B cell (primary cell): ENCODE measurements at places on chromosomes 1 and 21. TPM values are rescaled to one million over a fixed set of nuclear protein-coding genes. Genes with fewer than 3 reads are reported as not detected.

GRCh38 chr1:54834007-54834541 is 33.0 kb upstream of the TTC22 start:
- no peak for DNase-seq

Gene RBP7
- total RNA-seq, result not detected in 2 replicates

DNA sequence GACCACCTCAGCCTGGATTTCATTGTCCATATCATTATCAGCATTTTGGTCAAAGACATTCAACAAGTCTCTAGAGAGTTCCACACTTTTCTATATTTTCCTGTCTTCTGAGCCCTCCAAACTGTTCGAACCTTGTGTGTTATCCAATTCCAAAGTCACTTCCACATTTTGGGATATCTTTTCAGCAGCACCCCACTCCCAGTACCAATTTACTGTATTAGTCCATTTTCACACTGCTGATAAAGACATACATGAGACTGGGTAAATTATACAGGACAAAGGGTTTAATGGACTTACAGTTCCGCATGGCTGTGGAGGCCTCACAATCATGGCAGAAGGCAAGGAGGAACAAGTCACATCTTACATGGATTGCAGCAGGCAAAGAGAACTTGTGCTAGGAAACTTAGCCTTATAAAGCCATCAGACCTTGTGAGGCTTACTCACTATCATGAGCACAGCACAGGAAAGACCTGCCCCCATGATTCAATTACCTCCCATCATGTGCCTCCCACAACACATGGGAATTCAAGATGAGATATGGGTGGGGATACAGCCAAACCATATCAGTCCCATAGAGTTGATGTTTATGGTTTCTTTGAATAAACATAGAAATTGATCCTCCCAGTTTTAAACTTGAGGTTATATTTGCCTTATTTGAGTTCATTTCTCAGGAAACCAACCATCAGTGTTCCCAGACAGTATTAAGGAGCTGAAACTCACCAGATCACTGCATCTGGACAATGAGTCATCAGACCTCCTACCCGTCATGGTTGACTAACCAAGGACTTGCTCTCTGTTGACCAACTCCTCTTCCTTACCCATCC is 322.7 kb upstream of the DUSP10 start:
- no peak for DNase-seq

Gene ADAMTS4
- total RNA-seq, result 0.05 TPM in 1 of 2 replicates, not detected in the other

Gene CAMK1G
- total RNA-seq, result not detected in 2 replicates

GRCh38 chr1:16146279-16147155 is 9.4 kb downstream of the EPHA2 start:
- DNase-seq, result no peak

GRCh38 chr1:217897100-217897499 is 266.0 kb downstream of the SPATA17 start:
- DNase-seq, result no peak

GRCh38 chr1:222654849-222655248 is 37.0 kb downstream of the MIA3 start:
- DNase-seq, result peak; percentile 88

DNA sequence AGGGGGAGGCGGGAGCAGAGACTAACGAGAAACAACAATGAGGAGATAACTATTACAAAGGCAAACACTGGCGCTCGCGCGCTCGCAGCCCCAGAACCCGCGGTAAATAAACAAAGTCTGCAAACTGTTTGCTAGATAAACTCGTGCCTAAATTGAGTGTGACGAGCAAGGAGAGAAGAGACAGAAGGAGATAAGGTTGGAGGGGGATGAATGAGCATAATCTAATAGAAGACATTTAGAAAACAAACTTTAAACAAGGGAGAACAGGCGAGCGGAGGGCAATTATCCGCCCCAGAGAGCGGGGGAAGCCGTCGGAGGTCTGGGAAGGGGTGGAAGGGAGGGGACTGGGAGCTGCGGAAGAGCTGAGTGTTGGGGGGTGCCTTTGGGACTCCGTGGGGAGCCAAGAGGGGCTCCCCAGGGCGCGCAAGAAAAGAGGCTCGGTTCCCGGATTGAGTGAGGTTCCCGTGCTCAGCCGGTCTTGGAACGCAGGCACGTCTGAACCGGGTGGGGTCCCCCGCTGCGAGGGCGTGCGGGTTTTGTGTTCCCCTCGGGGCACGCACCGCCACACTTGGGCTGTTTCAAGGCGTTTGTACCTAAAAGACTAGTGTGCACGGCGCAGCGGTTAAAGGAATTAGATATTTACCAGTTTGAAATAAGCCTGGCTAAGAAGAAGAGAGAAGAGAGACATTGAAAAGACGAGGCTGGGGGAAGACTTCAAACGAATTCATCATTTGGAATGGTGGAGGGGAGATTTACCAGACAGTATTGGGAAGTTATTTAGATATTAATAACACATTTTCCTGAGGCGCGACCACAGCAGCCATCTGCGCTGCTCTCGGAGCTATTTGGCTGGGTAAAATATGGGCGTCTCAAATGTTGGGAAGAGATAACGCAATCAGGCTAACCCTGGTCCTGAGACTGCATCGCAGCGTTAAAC is 10.6 kb downstream of the PAX7 start:
- no peak for DNase-seq

GRCh38 chr1:185068341-185068740 is 23.0 kb downstream of the RNF2 start:
- no peak for DNase-seq

- no peak for DNase-seq
Measured at GRCh38 chr1:47842228-47842919, 154.8 kb downstream of the TRABD2B start.

DNA sequence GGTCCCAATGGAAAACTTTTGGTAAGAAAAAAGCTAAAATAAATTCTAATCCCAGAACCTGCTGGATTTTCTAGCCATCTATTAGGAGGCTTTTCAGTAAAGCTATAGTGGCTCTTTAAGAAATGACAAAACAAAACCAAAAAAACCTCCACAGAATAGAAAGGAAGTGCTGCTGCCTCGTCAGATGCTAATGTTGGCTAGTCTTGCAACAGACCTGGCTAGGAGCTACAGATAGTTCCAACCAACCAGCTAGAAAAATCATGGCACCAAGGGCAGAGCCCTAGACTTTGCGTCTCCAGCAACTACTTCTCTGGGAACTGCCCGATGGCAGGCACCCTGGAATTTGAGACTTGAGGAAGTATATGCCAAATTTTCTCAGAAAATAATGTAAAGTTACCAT is 7.6 kb downstream of the CD101 start:
- DNase-seq, result no peak

DNA sequence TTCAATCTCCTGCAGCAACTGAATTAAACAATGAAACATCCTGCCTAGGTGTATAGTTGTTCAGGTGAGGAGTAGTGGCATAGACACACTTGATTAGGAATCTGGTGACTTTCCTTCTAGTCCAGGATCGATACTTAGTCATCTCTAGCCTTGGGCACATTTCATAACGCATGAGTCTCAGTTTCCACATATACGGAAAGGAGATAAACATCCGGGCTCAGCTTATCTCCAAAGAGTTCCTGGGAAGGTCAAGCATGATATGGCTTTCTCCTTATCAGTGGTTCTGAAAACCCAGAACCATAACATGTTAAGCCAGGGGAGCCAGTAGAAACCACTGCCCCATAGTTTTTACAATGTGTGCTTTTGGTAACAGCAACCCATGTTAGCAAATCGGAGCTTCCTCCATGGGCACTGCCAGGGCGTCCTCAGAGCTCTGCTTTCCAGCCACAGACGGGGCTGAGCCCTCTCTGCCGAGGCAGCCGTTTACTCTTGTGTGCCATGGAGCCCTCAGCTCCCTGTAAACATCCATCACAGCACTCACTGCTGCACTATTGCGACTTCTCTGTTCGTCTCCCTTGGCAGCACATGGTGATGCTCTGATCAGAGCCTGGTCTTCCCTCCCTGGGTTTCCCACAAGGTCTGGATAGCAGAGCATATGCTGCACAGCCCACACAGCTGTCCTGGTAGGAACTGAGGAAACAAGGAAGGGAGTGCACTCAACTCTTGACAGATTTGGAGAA is 34.6 kb downstream of the RUNX1 start:
- no peak for DNase-seq

Gene AMPD1
- not detected in 2 replicates for total RNA-seq

- no peak for DNase-seq
Measured at GRCh38 chr21:26227130-26227529, 56.6 kb upstream of the APP start.

DNA sequence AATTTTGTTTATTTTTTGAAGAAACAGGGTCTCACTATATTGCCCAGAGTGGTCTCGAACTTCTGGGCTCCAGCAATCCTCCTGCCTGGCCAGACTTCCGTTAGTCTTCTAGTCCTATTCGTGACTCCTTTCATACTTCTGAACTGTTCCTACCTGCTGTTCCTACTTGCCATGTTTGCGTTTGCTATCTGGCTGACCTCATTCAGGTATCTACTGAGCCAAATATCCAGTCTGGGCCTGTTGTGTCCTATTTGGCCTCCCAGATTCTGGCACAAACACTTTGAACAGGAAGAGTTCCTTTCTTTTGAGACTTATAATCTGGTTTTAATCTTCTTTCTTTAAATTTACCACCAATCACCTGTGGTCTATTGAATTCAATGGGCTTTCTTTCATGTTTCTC is 6.9 kb upstream of the NR1I3 start:
- DNase-seq, result no peak

DNA sequence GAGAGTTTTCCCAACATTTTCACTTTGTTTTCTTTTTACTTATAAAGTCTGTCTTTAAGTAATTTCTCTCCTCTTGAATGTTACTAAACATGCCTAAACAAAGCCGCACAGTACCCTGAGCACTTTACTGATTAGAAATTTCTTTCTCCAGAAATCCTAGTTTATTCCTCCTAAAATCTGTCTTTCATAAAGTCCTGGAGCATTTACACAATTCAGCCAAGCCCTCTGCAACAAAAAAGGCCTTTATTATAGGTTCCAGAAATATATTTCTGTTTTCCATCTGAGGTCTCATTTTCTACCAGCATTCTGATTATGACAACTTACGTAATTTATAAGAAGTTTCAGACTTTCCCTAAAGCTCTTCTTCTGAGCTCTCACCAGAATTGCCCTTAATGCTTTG is 549.5 kb upstream of the OLFM3 start:
- DNase-seq, result no peak

- no peak for DNase-seq
Measured at GRCh38 chr1:25118546-25118945, 113.8 kb downstream of the SYF2 start.

Gene CNTN2
- total RNA-seq, result not detected in 2 replicates

GRCh38 chr21:44516828-44517174 is 23.2 kb downstream of the KRTAP10-1 start:
- no peak for DNase-seq

GRCh38 chr21:45421071-45421845 is 16.3 kb downstream of the COL18A1 start:
- DNase-seq, result no peak

Gene HCRTR1
- total RNA-seq, result 0.22 TPM in 2 replicates

- no peak for DNase-seq
Measured at GRCh38 chr1:162361349-162361748, 15.3 kb downstream of the SPATA46 start.

- no peak for DNase-seq
Measured at GRCh38 chr1:93129507-93130099, 50.5 kb downstream of the MTF2 start.

DNA sequence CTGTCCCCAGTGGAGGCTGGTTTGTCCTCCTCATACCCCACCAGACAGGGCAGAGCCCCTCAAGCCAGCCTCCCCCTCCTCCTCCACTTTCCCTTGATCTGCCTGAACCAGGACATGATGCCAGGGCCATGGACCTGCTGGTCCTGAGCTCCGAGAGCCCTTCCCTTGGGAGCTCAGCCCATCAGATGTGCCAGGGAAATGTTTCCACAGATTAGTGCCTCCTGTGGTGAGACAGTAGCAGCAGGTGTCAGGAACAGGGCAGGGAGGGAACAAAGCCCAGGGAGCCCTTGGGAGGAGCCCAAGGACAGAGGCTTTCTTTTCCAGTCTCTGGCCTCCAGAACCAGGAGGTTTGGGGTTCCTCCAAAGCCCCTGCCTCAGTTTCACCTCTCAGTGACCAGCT is 14.6 kb upstream of the SLC41A1 start:
- DNase-seq, result no peak

Gene CGN
- 0.49 and 0.81 TPM in 2 replicates for total RNA-seq

- DNase-seq, result no peak
Measured at GRCh38 chr1:70331962-70332361, 22.6 kb downstream of the ANKRD13C start.

- no peak for DNase-seq
Measured at GRCh38 chr1:30696831-30697230, 26.6 kb downstream of the MATN1 start.

- no peak for DNase-seq
Measured at GRCh38 chr1:175935166-175935565, 191.8 kb upstream of the TNR start.

DNA sequence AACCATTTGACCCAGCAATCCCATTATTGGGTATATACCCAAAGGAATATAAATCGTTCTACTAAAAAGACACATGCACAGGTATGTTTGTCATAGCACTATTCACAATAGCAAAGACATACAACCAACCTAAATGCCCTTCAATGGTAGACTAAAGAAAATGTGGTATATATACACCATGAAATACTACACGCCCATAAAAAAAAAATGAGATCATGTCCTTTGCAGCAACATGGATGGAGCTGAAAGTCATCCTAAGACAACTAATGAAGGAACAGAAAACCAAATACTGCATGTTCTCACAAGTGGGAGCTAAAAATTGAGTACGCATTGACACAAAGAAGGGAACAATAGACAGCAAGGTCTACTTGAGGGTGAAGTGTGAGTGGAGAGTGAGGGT is 72.0 kb downstream of the EIF4G3 start:
- DNase-seq, result no peak

DNA sequence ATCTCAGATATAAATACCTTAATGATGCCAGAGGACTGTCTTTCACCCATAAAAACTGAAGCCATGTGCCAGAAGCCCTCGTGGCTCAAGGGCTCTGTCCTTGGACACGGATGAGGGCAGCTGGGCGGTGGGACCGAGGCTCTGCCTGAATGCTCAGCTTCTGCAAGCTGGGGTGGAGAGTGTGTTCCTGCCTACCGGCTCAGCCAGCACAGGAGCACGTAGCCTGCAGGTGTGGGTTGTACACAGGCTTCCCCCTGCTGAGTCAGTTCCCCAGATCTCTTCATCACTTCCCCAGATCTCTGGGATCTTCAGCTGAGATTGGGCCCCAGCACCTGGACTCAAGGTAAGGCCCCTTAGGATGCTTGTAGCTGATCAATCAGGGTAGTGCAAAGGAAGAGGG is 15.4 kb downstream of the KCNJ15 start:
- no peak for DNase-seq

- DNase-seq, result no peak
Measured at GRCh38 chr1:57327946-57328345, 95.9 kb downstream of the DAB1 start.

DNA sequence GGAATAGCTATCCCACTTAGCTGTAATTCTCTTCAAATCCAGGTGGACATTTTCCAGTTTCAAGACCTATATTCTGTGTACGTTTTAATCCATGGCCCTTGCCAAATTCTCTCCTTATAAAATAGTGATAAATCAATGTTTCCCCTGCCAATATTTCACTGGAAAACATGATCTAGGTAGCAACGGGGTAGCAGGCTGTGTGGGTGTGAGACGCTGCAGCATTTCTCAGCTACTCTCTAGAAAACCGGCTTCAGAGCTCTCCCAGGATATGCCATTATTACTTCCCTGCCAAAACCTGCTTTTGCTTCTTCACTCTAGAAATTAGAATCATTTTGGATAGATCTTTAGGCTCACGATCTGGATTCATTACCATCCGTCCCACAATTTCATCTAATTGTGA is 82.1 kb upstream of the SIPA1L2 start:
- DNase-seq, result no peak
